Cardiac muscle cell (in vitro differentiated cells and primary cell): ENCODE measurements at places on chromosomes 5 and 9. TPM values are rescaled to one million over a fixed set of nuclear protein-coding genes. Genes with fewer than 3 reads are reported as not detected.
A peak's percentile ranks its signal among the peaks of the same experiment; 100 is the strongest.

GRCh38 chr5:68214482-68215207, 911 bp upstream of the PIK3R1 start:
- peak; percentile 30 for DNase-seq

DNA sequence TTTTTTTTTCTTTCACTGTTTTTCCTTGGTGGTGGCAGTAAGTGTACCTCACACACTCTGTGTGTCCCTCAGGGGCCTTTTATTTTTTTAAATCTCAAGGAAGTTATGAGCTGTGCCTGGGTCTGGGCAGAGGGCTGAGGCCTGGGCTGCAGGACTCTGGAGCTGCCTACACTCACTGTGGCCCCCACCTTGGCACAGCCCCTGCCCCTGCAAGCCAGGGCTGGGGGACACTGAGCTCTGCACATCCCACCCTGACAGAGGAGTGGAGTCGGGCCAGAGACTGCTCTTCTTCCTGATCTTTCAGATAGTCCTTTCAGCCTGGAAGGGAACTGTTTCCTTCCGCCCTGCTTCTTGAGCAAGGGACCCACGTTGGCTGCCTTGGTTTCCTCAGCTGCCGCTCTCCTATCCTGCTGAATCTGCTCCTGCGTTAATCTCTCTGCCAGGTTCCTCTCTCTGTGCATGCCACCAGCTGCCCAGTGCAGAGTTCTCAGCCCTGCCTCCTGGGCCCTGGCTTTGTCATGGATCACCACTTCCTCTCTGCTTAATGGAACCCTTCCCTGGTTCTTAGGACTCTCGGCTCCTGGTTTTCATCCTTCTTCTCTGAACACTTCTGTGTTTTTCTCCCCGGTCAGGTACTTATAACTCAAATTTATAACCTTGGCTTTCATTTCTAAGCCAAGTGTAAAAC, 502.3 kb downstream of the DIRAS2 start:
- no peak for DNase-seq

DNA sequence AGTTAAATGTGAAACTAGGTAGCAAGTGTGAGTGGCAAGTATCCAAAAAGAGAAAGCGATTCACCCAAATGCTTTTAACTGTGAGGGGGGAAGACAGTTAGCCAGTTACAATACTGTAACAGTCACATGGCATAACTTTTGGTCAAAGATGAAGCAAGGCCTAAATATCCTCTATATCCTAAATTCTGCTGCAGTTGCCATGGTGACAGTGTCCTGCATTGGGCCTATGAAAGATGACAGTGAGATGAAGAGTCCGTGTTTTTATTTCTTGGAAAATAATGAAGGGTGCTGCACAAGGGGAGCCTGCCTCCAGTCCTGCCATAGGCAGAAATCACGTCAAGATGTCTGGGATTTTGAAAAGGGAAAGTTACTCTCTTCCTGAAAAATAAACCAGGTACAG, 534.6 kb downstream of the NTRK2 start:
- DNase-seq: no peak

IFNB1 gene
- total RNA-seq: not detected in 2 replicates

DNA sequence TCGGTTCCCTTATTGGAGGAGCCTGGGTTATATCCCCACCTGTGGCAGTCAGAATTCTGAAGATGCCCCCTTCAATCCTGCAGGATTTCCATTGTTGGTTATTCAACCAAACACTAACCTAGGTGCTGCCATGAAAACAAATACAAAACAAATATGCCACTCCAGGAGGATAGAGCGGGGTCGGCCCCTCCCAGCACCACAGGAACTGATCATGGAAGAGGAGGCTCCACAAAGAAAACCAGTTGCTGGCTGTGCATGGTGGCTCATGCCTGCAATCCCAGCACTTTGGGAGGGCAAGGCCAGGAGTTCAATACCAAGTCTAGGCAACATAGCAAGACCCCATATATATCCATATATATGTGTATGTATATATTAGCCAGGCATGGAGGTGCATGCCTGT, 13.2 kb upstream of the ADGRD2 start:
- DNase-seq: no peak

- no peak for DNase-seq
Observed at GRCh38 chr5:59038798-59039295, 456.0 kb downstream of the RAB3C start.

GRCh38 chr9:93267091-93267541, 83.2 kb downstream of the WNK2 start:
- no peak for DNase-seq

DNA sequence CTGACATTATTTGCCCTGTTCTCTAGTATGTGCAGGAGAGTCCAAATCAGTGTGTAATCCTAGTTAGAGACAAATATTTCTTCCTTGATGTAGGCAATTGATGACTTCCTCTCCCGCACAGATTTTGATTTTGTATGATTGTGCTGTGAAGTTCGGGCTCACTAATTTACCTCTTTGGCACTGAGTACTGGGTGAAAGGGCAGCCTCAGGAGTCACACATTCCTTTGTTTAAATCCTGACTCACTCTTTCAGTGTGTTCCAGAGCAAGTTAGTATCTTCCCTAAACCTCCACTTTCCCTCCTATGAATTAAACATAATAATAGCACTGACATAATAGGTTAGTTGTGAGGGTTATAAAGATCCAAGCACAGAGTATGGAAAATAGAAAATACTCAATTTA, 269.7 kb downstream of the ISL1 start:
- no peak for DNase-seq

- DNase-seq: no peak
Observed at GRCh38 chr9:3962496-3962895, 337.4 kb downstream of the GLIS3 start.

- no peak for DNase-seq
Observed at GRCh38 chr9:32265037-32265436, 119.4 kb upstream of the ACO1 start.

DNA sequence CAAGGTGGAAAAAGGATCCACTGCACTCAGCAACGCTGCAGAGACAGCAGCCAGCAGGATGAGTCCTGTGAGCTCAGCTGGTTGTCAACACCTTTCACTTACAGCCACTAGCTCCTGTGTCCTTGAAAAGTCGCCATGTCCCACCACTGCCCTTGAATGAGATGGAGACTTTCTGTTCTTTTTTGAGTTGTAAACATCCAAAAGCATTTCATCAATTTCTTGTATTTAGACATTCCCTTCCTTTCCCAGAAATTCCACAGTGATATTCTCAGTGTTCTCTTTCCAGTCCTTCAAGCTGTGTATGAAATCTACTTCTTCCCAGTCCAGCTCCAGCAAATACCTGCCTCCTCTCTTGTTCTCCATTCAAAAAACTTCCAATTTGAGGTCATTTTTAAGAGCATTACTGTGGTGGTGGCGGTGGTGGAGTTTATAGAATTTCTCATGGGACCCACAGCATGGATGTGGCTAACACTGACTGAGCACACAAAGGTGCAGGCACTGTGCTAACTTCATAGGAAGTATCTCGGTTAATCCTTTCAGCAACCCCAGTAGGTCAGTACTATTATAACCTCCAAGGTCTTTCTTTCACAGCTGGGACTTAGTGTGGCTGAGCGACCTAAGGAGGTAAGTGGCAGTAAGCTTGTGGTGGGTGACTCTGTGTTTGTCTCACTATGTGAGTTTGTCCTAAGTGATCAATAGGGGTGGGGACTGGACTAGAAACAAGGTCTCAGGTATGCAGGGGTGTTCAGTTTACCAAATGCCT, 15.0 kb upstream of the GPX3 start:
- DNase-seq: peak; percentile 27

DNA sequence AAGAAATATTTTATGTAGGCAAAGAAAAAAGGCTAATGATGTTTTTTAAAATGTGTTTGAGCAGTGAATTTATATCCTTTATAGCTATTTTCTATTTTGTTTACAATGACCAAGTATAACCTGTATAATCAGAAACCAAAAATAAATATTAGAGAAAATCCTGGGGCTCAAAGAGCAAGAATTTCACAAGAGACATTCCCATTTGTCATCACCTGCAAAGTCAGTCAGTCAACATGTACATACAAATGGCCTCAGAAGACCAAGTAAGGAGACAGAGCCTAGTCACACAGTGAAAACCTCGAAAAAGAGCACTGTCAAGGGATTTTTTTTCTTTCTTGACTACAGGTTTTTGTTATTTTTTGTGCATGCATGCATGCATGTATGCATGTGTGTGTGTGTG, 231.4 kb downstream of the GLIS3 start:
- peak; percentile 23 for DNase-seq

DNA sequence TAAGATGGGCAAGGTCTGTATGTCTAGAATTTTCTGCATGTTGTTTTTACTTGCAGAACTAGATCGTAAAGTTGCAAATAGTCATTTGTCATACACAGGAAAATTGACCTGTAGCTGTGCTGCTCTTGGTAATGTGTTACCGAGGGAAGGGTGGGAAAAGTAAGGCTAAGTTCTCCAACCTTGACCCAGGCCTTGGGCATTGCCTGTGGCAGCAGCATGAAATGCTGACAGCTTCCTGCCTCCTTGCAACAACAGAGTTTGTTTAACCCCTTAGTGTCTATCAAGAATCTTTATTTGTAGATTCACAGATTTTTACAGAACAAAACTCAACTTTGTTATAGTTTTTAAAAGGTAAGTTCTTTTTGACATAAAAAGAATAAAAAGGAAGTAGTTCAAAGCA, 48.3 kb downstream of the ERCC6L2 start:
- DNase-seq: peak; percentile 14

DNA sequence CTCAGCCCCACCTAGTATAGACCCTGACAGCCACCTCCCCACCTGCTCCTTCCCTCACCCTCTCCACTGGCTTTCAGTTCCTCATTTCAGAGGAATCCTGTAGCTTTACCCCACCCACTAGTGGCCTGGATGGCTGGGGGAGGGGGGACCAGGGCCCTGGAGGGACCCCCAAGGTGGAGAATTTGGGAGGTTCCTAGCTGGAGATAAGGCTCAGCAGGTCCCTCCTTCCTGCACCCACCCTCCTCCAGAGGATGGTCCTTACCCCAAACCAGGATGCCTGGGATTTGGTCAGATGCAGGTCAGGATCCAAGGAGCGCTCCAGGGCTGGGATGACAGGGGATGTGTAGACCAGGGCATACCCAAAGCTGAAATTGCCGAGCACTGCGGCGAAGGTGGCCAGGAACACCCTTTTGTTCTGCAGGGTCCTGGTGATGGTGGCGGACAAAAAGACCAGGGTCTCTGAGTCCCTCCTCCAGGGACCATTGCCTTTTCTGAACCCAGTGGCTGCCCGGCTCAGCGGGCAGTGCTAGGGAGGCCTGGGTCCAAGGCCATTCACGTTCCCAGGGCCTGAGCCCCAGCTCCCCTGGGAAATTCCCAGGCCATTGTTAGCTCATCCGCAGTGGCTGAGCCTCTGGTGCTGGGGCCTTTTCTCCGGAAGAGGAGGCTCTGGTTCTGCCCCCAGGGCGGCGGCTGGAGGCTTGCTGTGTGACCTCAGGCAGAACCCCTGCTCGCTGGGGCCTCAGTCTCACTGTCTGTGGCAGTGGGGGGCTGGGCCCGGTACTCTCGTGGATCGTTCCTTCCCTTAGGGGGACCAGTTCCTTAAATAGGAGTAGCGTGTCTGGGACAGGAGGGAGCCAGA, 678 bp downstream of the SLC2A6 start:
- no peak for DNase-seq

CRB2 gene
- 46.3 and 91.7 TPM in 2 replicates for total RNA-seq

DNA sequence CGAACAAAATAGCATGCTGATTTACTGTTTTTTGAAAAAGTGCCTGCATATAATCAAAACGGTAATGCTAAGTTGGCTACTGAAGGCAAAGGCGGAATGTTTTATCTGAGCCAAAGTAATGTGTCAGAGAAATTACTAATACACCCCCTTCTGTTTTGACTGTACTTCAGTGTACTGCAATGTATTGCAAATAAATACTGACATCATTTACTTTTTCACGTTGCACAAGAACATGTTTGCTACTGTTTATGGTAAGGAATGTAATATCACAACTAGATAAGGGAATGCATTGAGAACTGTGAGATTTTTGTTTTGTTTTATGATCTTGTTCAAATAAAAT, 813 bp upstream of the AGTPBP1 start:
- DNase-seq: peak; percentile 73

DNA sequence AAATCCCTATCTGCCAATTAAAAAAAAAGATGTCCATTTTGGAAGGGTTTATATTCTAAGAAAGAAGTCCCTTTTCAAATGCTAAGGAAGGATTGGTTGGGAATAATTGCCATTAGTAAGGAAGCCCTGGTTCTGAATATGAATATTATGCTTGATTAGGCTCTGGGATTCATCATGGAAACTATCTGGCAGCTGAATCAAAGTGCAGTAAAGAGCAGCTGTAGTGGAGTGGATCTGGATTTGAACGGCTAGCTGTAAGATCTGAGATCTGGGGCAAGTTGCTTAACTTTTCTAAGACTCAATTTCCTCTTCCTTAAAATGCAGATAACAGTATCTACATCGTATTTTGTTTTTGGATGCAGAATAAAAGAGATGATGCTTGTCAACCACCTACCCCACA, 10.5 kb downstream of the IL12B start:
- DNase-seq: no peak

TMEM215 gene
- not detected in 2 replicates for total RNA-seq

- DNase-seq: no peak
Observed at GRCh38 chr5:99900302-99900852, 634.8 kb upstream of the FAM174A start.

GRCh38 chr5:1142886-1143669, 31.2 kb upstream of the SLC12A7 start:
- DNase-seq: no peak

GRCh38 chr5:155897761-155898160, 429.2 kb upstream of the SGCD start:
- no peak for DNase-seq

TNC gene
- total RNA-seq: 29.7 and 39.2 TPM in 2 replicates

GRCh38 chr9:129319076-129319937, 141.2 kb upstream of the IER5L start:
- DNase-seq: no peak

TIMD4 gene
- total RNA-seq: 0.18 TPM in 1 of 2 replicates, not detected in the other

SOX30 gene
- 0.07 TPM in 1 of 2 replicates, not detected in the other for total RNA-seq

- DNase-seq: no peak
Observed at GRCh38 chr5:3518051-3518450, 77.6 kb upstream of the IRX1 start.

DNA sequence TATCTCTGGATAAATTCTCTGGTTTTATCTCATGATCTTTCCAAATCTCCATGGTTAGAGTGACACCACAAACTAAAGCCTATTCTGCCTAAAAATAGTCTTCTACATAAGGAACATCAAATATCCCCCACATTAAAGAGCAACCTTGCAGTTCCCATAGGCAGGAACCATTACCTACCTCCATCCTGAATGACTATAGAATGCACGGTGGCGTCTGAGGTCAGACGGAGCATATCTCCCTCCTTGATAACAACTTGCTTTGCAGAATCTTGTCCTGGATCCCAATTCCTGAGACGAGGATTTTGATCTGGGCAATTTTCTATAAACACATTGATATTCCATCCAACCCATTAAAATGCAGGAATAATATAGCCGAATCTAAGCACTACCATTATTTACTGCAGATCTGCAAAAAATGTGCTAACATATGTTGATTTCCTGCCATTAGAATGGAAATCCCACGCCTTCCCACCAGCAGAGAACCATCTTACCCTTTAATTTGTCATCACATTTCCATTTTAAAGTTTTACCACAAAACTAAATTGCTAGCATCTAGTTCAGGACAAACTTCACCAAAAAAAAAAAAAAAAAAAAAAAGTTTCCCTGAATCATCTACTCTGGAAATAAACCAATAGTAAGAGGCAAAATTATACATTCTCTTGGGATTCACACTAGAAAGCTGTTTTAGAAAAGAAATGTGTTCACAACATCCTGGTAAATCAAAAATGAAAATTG, 22.1 kb downstream of the CEMIP2 start:
- no peak for DNase-seq
